Skeletal muscle tissue (tissue), 5 donors: ENCODE measurements at places on chromosomes 6 and 20. TPM values are rescaled to one million over a fixed set of nuclear protein-coding genes. Genes with fewer than 3 reads are reported as not detected.

Gene XKR7
- total RNA-seq, result not detected

Gene PKIB
- total RNA-seq, result not detected

Gene FAM184A
- total RNA-seq, result 10.4 TPM

Gene FAXC
- total RNA-seq, result 4.2 TPM

Gene MAS1
- under 0.01 TPM for total RNA-seq

Gene FAM209B
- not detected for total RNA-seq

Gene FAM162B
- total RNA-seq, result 4.7 TPM

Gene SLC35D3
- not detected for total RNA-seq

Gene ZSCAN12
- 5.7 TPM for total RNA-seq

Gene KIAA0408
- 15.7 TPM for total RNA-seq
